ENCODE measurements at places on chromosomes 4 and X. TPM values are rescaled to one million over a fixed set of nuclear protein-coding genes. Genes with fewer than 3 reads are reported as not detected.

DNA sequence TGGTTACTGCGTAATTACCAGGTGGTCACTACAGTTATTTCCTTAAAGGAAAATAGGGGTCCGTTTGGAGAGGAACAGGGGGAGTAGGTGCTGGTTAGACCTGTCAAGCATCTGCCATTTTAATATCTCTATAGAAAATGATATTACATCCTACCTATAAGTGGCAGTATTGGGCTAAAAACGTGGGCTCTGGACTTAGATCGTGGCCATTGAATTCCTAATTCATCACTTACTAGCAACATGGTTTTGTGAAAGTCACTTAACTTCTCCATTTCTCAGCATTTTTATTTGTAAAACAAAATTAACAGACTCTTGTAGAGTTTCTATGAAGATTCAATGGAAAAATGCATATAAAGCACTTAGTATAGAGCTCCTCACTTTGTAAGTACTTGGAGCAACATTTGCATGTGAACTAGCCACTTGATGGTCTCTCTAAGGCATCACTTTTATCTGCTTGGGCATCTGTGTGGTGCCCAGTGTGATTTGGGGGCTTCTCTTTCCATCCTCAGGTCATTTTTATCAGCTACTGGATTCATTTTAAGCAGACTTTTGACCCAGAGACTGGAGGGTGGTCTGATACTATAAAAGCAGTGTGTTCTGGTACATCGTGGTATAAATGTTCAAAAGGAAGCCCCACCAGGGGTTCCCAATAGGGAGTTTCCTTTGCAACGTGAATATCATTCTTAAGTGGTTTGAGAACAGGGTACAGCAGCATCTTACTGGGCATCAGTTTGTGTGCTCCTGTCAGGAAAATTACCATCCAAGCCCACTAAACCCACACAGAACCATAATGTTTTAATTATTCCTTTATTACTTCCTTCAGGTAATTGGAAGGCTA, 42.7 kb upstream of the RASSF6 start:
- H3K4me3 ChIP-seq, result no peak overlapping the region
- DNase-seq, result peak; percentile 72
- H3K36me3 ChIP-seq, result no peaks in the 10 kb centered on the region
- peaks cover 19% of the 10 kb centered on the region for H3K4me1 ChIP-seq
- no peaks in the 10 kb centered on the region for H3K27me3 ChIP-seq
- no peak overlapping the region for H3K27ac ChIP-seq

- peak within 1 kb of the TSS; percentile 67 for H3K27ac ChIP-seq
- H3K4me3 ChIP-seq, result peak within 1 kb of the TSS; percentile 70
- no peaks in the 10 kb centered on the region for H3K4me1 ChIP-seq
- peak; percentile 93 for DNase-seq
- H3K36me3 ChIP-seq, result peaks cover 11% of the 10 kb centered on the region
Measured at GRCh38 chr4:84498935-84499623, at the start of gene NKX6-1. Gene NKX6-1, minus strand, starts transcription at chr4:84499292. Its CDS starts 1,064 bp downstream, at chr4:84498228.

- H3K27ac ChIP-seq, result no peak overlapping the region
- H3K27me3 ChIP-seq, result no peaks in the 10 kb centered on the region
- no peak for DNase-seq
- H3K4me1 ChIP-seq, result no peaks in the 10 kb centered on the region
- H3K4me3 ChIP-seq, result no peak overlapping the region
Measured at GRCh38 chr4:108709234-108709633, 53.6 kb downstream of the ETNPPL start.

DNA sequence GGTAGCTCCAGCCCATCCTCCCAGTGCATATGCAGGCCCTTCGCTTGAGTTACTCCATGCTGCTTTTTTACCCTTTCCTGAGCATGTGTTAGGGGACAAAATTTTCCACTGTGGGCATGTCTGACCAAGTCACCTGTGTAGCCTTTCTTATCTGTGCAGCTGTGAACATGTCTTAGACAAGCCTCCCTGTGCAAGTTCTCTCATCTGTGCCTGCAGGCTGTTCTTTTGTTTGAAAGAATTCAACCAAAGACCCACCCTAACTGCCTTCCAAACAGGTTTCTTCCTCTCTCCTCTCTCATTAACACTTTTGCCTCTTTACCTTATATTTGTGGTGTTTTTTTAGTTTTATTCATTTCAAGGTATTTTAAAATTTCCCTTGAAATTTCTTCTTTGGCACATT, 53.2 kb upstream of the SPIN4 start:
- H3K27ac ChIP-seq, result no peak overlapping the region
- H3K4me1 ChIP-seq, result no peaks in the 10 kb centered on the region
- H3K36me3 ChIP-seq, result no peaks in the 10 kb centered on the region
- no peaks in the 10 kb centered on the region for H3K27me3 ChIP-seq
- no peak for DNase-seq
- no peak overlapping the region for H3K4me3 ChIP-seq

DNA sequence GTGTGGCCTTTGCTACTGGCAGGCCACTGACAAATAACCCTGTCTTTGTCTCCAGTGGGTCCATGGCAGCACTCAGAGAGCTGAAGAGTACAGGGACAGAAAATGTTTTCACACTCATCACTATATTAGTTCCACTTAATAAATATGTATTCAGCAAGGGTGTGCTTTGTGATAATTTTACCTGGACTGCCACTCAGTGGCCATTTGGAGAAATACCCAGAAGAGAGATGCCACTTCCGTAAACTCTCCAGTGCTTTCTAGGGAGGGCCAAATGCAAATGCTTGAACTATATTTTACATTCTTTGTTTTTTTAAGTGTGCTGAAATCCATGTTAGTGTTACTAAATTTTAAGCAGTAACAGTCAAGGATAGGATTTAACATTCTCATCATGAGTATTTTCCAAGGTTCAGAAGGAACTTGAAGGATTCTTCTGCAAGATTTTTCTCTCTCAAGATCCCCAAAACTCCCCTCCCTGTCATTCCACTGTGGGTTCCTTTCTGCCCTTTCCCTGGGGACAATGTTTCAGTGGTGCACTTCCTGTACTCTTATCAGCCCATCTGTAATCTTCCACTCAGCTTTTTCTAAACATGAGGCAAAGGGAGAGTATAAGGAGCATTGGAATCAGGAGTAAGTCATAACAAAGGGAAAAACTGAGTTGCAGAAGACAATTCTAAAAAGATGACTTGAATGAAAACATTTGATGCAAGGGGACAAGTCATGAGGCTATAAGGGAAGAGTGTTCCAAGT, 46.0 kb downstream of the TFDP3 start:
- peaks cover 34% of the 10 kb centered on the region for H3K4me1 ChIP-seq
- no peaks in the 10 kb centered on the region for H3K36me3 ChIP-seq
- H3K27me3 ChIP-seq, result no peaks in the 10 kb centered on the region
- peak overlapping the region; percentile 13 for H3K27ac ChIP-seq
- H3K4me3 ChIP-seq, result no peak overlapping the region

DNA sequence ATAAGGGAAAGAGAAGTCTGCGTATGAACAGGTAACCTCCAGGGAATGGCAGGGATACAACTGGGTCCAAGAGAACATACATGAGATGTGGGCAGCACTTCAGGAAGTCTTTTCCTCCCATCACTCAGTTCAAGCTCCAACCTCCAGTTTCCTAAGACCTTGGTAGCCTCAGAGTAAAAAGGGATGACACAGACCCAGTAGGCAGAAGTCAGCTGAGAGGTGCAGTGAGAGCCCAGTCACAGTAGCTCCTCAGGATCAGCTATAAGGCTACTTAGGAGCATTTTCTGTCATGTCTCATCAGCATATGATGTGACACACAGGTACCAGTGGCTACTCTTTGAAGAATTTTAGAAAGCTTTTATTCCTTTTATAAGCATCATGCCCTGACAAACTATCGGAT, 12.5 kb upstream of the STS start:
- H3K4me3 ChIP-seq, result no peak overlapping the region
- no peaks in the 10 kb centered on the region for H3K27me3 ChIP-seq

DNA sequence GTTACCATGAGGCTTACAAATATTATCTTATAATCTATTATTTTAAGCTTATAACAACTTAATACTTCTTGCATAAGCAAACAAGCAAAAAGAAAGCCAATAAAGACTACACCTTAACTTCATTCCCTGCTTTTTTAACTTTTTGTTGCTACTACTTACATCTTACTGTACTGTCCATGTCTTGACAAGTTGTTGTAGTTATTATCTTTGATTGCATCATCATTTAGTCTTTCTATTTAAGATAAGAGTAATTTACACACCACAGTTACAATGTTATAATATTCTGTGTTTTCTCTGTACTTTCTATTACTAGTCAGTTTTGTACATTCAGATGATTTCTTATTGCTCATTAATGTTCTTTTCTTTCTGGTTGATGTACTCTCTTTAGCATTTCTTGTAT, 346.6 kb downstream of the SMARCA1 start:
- no peak overlapping the region for H3K4me3 ChIP-seq
- H3K36me3 ChIP-seq, result no peaks in the 10 kb centered on the region
- DNase-seq, result no peak
- no peak overlapping the region for H3K27ac ChIP-seq

DNA sequence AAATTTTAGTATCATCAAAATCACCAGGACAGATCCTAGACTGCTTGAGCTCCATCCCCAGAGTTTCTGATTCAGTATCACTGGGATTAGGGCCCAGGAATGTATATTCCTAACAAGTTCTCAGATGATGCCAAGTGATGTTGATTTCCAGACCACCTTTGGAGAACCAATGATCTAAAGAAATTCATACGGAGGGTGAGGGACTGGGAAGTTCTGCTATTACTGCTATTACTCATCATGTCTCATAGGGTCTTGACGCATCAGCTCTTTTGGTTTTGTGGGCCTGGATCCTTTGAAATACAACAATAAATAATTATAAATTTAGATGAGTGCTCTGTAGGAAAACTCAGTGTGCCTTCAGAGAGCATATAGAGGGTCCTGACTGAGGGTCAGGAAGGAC, 59.8 kb upstream of the LGI2 start:
- no peak for DNase-seq
- no peaks in the 10 kb centered on the region for H3K36me3 ChIP-seq
- H3K4me1 ChIP-seq, result no peaks in the 10 kb centered on the region
- no peak overlapping the region for H3K4me3 ChIP-seq
- peaks cover 10% of the 10 kb centered on the region for H3K27me3 ChIP-seq

DNA sequence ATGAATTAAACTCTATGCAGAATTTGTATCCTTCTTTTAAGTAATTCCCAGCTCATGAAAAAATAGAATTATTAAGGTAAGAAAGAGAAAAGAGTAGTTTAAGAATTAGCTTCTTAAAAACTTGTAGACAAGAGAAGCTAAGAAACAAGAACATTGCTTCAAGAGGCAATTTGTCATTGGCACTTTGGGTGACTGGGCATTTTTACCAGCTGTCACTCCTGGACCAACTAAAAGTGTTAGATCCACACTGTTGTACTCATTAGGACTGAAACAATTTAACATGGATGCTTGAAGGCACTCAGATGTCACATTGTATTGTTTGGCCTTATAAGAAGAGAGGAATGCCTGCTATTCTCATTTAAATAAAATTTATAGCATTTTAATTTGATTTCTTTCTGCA, 7.4 kb downstream of the COL25A1 start:
- H3K36me3 ChIP-seq, result no peaks in the 10 kb centered on the region
- peaks cover 4% of the 10 kb centered on the region for H3K27me3 ChIP-seq
- peak overlapping the region; percentile 33 for H3K27ac ChIP-seq
- no peak overlapping the region for H3K4me3 ChIP-seq

Gene FRMD7
- not detected for total RNA-seq

All from A673 (cell line).